ENCODE measurements at places on chromosomes 6 and 20. TPM values are rescaled to one million over a fixed set of nuclear protein-coding genes. Genes with fewer than 3 reads are reported as not detected.

TRDN gene
- total RNA-seq = not detected

TBX18 gene
- not detected for total RNA-seq

RRAGD gene
- total RNA-seq = 5.7 TPM

CLPSL1 gene
- not detected for total RNA-seq

PRND gene
- total RNA-seq = not detected

PRSS16 gene
- total RNA-seq = 0.33 TPM

RAMACL gene
- total RNA-seq = 0.14 TPM

SULF2 gene
- total RNA-seq = 2.0 TPM

DNAAF9 gene
- 4.4 TPM for total RNA-seq

MAS1 gene
- not detected for total RNA-seq

RBBP9 gene
- 13.4 TPM for total RNA-seq

ABHD16A gene
- total RNA-seq = 49.0 TPM

PGBD1 gene
- 4.2 TPM for total RNA-seq

SUMO4 gene
- total RNA-seq = 7.4 TPM

KIF25 gene
- not detected for total RNA-seq

MCHR2 gene
- not detected for total RNA-seq

FAM8A1 gene
- 7.0 TPM for total RNA-seq

PMEPA1 gene
- 1.2 TPM for total RNA-seq

CARMIL1 gene
- 3.4 TPM for total RNA-seq

SALL4 gene
- 0.06 TPM for total RNA-seq

LY6G5C gene
- total RNA-seq = 3.8 TPM

SERAC1 gene
- total RNA-seq = 6.3 TPM

TGM3 gene
- total RNA-seq = not detected

PRR18 gene
- total RNA-seq = not detected

LHFPL5 gene
- total RNA-seq = not detected

RBM24 gene
- total RNA-seq = not detected

MUC21 gene
- not detected for total RNA-seq

RIPPLY2 gene
- total RNA-seq = not detected

BTN3A1 gene
- total RNA-seq = 47.6 TPM

L3MBTL3 gene
- 25.6 TPM for total RNA-seq

USP49 gene
- total RNA-seq = 7.7 TPM

LZTS3 gene
- 0.41 TPM for total RNA-seq

LTB gene
- total RNA-seq = 839 TPM

ZNF165 gene
- total RNA-seq = 0.70 TPM

MYL9 gene
- 0.59 TPM for total RNA-seq
